NCI-H345 (cell line): ENCODE measurements at places on chromosomes 2 and 18.
A peak's percentile ranks its signal among the peaks of the same experiment; 100 is the strongest.

DNA sequence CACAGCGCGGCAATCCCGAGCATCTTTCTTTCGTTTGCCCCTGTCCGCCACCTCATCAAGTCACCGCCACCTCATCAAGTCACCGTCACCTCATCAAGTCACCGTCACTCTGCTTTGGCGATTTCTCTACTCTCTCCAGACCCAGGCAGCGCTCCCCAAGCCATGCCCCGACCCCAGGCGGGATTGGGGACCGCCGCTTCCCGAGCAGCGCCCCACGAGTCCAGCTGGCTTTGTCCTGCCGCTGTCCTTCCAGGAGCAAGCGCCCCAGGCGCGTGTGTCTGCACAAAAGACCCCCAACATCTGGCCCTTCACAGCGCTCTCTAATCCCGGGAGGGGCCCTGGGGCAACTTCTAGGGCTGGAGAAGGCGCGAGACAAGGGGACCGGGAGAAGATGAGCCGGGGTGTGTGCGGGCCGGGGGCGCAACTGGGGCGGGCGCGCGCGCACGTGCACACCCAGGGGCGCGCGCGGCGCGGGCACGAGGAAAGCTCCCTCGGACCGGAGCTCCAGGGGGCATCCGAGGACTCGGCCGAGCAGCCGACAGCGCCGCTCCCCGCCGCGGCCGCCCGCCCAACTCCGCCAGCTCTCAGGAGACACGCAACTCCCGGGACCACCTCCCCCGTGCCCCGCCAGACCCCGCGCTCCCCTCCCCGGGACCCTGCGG, 633 bp upstream of the RNF152 start:
- peak; percentile 76 for DNase-seq

GRCh38 chr2:102619414-102620319, at the start of gene SLC9A2:
SLC9A2 (plus strand) TSS chr2:102619553; CDS start chr2:102619849, 296 bp downstream.
- DNase-seq = peak; percentile 37

DNA sequence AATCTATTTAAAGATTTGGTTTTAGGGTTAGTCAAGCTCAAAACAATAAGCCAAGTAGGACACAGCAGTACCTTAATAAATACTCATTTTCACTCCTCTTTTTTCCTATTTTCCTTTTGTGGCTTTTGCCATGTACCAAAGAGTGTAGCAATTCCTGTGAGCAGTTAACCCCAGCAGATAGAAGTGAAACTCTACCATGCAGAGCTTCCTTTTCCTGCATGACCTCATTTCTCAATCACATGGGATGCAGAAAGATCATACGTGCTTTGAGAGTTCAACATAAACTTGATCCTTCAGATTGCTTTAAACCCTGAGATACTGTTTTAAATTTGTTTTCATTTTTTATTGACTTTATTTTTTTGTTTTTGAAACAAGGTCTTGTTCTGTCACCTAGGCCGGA, 99.1 kb upstream of the ARHGAP15 start:
- DNase-seq = no peak

GRCh38 chr2:196987649-196988364, 61.3 kb upstream of the PGAP1 start:
- peak; percentile 78 for DNase-seq

GRCh38 chr2:69292256-69292655, 94.8 kb downstream of the GFPT1 start:
- no peak for DNase-seq
